ENCODE measurements at places on chromosomes 2 and 18.

GRCh38 chr2:58146707-58147106, 94.4 kb downstream of the FANCL start:
- no peak for DNase-seq

DNA sequence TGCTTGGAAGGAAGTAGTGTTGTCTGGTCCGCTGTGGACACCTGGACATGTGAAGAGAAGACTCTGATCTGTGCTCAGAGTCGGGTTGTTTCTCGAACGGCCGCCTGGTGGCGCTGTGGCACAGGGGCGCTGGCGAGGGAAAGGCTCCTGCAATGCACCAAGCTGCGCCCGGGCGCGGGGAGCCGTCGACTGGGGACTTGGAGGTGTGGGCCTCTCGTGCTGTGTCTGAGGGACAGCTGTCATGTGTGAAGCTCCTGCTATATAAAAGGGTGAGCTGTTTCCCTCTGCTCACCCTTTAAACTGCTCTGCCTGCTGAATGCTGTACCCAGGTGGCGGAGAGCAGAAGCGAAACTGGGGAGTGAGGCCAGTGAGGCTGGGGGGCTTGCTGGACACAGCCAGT, 44.0 kb downstream of the GNAL start:
- no peak for DNase-seq

DNA sequence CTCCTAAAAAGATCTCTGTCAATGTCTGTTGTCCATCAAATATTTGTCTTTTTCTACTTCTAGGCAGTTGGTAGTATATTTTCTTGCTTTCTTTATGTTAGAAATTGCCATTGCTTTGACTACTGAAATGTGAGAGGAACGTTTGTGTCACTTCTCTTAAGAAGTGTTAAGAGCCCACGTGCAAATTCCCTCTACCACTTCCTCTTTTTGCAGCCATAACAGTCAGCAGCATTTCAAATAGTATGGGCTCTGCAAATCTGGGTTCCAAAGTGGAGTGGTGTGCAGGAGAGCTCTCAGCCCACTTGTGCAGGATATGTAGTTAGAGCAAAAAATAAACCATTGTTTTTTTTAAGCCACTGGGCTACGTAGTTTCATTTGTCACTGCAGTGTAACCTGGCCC, 314.0 kb downstream of the MEIS1 start:
- DNase-seq: no peak

- DNase-seq: no peak
Measured at GRCh38 chr2:181164699-181165098, 184.3 kb downstream of the UBE2E3 start.

DNA sequence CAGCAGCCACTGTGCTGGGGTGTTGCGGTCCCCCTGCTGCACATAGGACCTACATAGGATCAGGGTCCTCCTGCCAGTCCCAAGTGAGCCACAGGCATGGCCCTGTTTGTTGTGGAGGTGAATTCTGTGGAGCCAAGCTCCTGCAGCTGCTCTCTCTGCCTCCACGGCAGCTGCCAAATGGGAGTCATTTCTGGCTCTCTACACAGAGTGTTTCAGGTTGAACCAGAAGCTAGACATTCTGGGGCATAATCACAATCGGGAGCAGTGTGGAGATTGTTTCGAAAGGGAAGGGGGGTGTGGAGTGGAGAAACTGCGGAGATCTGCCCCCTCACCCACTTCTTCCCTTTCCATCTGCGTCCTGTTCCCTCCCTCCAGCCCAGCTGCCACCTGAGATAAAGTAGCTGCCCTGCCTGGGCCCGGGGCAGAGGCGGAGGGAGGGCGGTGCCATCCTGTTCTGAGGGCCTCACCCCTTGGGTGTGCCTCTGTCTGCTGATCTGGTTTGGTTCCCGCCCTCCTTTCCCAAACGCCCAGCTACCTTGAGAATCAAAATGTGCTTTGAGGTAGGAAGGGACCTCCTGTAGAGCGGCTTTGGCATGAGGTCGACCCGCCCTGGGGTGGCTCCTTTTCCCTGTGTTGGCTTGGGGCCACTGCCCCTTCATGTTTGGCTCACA, 139.4 kb downstream of the WDSUB1 start:
- peak; percentile 1 for DNase-seq

DNA sequence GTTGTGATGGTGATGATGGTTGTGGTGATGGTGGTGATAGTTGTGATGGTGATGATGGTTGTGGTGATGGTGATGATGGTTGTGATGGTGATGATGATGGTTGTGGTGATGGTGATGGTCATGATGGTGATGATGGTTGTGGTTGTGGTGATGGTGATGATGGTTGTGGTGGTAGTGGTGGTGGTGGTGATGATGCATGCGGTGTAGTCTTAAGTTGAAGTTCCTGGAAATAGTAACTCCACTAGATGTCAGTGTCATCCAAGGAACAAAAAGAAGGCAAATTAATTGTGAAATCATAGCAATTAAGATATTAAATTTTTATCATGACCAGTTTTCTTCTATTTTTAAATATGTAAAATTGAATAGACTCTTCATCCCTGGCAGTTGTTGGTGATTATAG, 309.2 kb downstream of the AGAP1 start:
- no peak for DNase-seq

- no peak for DNase-seq
Measured at GRCh38 chr2:211027976-211028375, 471.6 kb downstream of the CPS1 start.

DNA sequence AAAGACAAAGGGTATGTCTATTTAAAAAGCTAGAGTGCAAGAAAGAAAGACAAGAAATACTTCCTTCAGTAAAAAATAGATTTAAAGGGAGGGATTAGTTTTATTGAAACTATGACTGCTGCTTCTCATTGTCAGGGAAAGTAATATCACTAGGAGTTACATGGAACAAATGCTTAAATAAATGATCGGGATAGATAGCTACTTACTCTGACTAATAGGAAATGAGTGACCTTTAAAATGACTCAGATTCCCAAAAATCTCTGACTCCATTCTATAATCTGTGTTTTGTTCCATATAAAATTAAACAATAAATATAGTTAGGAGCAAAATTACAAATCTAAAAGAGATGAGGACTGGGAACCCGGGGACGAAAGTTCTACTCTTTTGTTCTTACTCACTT, 669.3 kb downstream of the NR4A2 start:
- DNase-seq: no peak

DNA sequence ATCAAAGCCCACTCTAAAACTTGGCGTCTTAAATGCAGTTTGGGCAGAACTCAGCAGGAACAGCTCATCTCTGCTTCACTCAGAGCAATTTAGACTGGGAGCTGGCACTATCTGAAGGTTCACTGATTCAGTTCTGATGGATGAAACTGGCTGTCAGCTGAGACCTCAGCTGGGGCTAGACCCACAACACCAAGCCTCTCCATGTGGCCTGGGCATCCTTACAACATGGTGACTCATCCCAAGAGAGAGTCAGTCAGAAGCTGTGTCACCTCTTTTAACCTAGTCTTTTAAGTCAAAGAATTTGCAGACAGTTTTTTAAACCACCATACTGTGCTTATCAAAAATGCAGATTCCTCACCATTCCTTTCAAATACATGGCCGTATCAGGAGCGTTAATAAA, 62.6 kb upstream of the ZNF397 start:
- DNase-seq: no peak

DNA sequence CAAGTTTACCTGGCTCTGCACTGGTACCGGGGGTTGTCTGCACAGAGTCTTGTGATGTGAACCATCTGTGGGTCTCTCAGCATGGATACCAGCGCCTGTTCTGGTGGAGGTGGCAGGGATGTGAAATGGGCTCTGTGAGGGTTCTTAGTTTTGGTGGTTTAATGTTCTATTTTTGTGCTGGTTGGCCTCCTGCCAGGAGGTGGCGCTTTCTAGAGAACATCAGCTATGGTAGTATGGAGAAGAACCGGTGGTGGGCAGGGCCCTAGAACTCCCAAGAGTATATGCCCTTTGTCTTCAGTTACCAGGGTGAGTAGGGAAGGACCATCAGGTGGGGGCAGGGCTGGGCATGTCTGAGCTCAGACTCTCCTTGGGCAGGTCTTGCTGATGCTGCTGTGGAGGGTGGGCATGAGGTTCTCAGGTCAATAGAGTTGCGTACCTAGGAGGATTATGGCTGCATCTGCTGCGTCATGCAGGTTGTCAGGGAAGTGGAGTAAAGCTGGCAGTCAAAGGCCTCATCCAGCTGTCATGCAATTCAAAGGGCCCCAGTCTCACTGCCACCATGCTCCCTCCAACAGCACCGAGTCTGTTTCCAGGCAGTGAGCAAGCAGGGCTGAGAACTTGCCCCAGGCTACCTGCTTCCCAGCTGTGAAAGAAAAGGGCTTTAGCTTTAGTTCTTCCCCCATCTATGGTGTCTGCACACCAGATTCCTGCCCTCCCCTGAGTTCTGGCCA, 278.0 kb downstream of the METTL4 start:
- no peak for DNase-seq

DNA sequence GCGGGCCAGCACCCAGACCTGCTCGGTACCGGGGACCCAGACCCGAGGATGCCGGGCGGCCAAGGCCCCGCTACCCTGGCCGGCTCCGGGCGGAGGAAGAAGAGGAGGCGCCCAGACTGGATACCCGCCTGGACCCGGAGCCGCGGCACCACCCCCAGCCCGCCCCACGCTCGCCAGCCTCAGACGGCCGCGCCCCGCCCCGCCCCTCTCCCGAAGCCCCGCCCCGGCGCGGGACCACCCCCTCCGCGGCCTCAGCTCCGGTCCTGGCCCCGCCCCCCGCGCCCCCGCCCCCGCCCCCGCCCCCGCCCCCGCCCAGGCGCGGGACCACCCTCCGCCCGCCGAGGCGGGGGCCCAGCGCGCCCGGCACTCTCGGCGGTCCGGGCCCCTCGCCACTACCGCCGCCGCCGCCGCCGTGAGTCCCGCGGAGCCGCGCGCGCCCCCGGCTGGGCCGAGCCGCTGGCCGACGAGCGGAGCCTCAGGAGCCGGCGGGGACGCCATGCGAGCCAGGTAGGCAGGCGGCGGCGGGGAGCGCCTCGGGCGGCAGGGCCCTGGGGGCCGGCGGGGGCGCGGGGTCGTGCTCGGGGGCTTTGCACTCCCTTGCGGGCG, at the start of gene SH3BP4:
Gene SH3BP4 (plus strand): TSS at position 354 of the 606 bp plus-strand sequence. CDS start 82,986 bp downstream, outside the sequence.
- DNase-seq: no peak

GRCh38 chr2:217918308-217919024, 84.3 kb downstream of the TNS1 start:
- no peak for DNase-seq

GRCh38 chr2:128635361-128635900, 316.8 kb upstream of the HS6ST1 start:
- no peak for DNase-seq

GRCh38 chr2:37856101-37856751, 68.9 kb upstream of the RMDN2 start:
- DNase-seq: no peak

DNA sequence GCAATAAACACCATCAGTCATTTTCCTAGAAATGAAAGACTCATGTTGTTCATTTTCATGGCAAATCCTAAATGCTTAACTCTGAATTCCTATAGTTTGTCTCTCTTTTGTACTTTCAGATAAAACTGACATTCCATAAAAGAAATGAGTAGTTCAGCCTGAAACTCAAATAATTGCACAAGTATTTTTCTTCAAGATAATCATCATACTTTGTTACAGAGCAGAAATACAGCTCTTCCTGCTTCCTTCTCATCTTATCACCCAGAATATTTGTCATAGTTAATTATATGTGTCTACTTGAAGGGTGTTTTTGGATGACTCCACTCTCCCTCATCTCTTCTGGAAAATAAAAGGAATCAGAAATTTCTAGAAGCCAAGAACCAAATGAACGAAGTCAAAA, 141.1 kb downstream of the HNMT start:
- no peak for DNase-seq

DNA sequence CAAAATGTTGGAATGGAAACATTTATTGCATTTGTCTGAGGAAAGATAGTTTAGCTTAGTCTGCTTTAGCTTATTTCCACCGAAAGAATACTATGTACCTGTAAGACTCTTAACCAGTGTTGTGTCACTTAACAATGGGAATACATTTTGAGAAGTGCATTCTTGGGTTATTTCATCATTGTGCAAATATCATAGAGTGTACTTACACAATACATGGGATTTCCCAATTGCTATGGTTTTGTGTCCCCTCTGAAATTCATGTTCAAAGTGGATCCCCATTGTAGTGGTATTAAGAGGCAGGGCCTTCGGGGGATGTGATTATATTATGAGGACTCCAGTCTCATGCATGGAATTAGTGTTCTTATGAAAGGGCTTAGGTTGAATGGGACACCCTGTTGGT, 249.4 kb upstream of the UBE2E3 start:
- no peak for DNase-seq

DNA sequence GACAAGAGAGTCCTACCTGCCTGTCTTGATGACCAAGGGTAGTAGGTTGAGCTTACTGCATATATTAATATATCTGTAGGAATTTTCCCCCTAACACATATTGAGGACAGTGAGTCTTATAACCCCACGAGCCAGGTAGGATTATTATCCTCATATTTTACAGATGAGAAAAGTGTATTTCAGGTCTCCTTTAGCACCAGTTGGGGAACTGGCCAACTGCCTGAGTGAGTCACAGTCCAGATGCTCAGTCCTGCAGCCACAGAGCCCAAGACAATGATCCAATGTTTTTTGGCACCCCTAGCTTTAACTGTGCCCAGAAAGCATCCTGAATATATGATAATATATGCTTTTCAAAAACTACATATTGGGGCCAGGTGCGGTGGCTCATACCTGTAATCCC, 30.8 kb upstream of the GLS start:
- no peak for DNase-seq

GRCh38 chr2:158473719-158474392, 17.1 kb downstream of the PKP4 start:
- DNase-seq: no peak

DNA sequence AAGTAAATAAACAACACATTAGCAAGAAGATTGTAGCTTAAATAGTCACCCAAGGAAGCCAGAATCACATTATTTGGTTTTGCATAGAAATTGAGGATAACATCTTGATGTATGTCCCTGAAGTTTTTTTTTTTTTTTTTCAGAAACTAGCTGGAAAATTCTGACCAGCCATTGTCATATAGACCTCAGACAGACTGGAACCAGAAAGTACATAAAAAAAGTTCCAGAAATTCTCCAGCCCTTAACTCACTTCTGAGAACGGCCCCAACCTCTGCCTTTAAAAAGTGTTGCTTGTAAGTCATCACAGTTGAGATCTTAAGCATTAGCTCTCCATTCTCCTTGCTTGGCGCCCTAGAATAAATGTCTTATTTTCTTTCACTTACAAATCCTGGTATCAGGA, 350.5 kb downstream of the CCDC85A start:
- no peak for DNase-seq

DNA sequence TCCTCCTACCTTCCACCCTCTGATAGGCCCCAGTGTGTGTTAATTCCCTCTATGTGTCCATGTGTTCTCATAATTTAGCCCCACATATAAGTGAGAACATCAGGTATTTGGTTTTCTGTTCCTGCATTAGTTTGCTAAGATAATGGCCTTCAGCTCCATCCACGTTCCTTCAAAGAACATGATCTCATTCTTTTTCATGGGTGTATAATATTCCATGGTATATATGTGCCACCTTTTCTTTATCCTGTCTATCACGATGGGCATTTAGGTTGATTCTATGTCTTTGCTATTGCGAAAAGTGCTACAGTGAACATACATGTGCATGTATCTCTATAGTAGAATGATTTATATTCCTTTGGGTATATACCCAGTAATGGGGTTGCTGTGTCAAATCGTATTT, 46.8 kb upstream of the PDE1A start:
- DNase-seq: no peak

- DNase-seq: no peak
Measured at GRCh38 chr2:215105607-215106354, 32.6 kb downstream of the ABCA12 start.

- DNase-seq: no peak
Measured at GRCh38 chr2:134581877-134582546, 136.8 kb downstream of the TMEM163 start.

GRCh38 chr2:74379851-74380789, at the start of gene DCTN1:
TSS of gene DCTN1 (minus strand) at chr2:74380311. CDS start at chr2:74380037, 274 bp downstream.
- peak; percentile 56 for DNase-seq
